Activated CD4-positive, alpha-beta T cell treated with anti-CD3 and anti-CD28 coated beads, Interleukin-2, amount 50 U/mL, for 16 hours (primary cell): ENCODE measurements at places on chromosomes 2 and 18.

- DNase-seq = no peak
These were observed 241.1 kb upstream of the LRRTM1 start for GRCh38 chr2:80545420-80546210.

DNA sequence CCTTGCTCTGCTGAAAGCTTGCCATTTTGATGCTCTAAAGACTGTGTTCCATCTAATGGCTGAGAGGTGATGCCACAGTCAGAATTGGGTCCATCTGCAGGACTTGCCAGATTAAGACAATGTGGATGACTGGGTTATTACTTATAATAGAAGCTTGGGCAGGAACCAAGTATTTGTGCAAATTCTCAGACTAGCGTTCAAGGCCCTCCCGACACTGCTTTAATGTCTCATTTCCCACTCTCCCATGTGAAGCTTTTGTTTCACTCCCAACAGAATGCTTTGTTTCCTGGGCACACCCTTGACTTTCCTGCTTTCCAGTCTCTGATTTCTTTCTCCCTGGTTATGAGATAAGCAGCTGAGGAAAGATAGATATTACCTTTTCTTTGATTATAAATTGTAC, 215.8 kb downstream of the KCNS3 start:
- no peak for DNase-seq

- peak; percentile 63 for DNase-seq
These were observed 51.4 kb downstream of the KIF5C start for GRCh38 chr2:148926291-148926961.

DNA sequence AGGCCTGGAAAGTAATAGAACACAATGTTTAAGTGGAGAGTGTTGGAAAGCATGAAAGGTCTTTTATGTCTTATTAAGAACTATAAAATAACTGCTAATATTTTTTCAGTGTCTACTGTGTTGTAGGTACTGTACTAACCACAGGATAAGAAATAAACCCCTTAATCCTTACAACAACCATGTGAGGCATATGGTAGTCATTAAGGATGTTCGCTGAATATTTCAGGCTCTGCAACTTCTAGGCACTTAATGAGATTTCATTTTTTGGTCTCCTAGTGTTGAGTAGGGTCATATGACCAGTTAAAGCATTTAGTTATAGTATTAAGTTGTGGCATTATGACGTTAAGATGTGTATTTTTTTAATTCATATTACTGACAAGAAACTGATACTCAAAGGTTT, 346.6 kb upstream of the KCNH7 start:
- no peak for DNase-seq

DNA sequence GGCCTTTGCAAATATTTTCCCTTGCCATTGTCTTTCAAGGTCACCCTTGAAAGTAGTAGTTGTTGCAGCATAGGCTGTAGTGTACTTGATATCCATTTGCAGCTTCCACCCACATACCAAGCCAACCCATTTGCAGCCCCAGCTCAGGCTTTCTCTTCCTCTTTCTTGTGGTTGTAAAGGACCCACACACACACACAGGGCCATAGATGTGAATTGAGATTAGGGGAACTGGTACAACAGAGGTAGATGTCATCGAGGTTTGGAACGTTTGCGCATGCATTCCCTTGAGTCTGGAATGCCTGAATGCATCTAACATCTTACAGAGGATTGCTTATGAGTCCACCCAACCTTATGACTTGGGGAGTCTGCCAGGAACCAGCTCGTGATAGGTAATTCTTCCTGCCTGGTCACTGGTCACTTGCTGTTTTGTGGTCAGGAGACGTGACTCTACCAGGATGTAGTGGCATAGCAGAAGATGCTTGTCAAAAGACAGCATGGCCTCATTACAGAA, 91.9 kb downstream of the MRPS9 start:
- DNase-seq = no peak

DNA sequence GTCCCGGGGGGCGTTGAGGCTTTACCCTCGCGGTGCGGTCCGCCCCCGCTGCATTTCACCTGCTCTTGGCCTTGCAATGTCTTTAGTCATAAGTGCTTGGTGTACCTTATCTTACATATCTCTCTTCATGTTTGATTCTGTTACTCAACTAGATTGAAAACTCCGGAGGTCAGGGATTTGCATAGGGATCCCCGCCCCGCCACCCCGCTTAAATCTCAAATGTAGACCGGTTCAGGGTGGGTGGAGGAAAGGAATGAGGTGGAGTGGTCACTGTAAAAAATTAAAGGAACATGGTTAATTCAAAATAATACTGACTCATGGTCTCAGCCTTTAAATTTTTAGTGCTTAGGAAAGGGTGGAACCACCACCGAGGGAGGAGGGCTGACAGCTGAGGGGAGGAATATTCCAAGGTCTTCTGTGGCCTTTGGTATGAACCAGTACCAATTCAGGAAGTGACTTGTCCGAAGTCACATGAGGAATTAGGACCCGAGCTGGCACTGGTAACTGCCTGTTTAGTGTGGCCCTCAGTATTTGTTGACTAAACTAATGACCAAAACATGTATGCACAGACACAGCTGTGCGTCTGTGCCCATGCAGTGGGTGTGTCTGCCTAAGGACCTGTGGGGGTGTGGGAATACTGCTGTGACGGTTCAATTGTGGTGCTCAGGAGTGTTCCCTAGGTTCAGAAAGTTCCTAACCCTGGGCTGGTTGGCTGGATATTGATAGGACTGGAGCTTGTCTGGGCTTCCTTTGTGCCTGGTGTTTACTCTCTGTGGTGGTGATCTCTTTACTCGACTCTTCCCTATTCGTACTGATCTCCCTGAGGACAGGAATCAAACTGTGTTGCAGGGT, 1.0 kb downstream of the PLEKHB2 start:
- DNase-seq = peak; percentile 15

- DNase-seq = no peak
These were observed 11.2 kb upstream of the PUM2 start for GRCh38 chr2:20361893-20362292.

DNA sequence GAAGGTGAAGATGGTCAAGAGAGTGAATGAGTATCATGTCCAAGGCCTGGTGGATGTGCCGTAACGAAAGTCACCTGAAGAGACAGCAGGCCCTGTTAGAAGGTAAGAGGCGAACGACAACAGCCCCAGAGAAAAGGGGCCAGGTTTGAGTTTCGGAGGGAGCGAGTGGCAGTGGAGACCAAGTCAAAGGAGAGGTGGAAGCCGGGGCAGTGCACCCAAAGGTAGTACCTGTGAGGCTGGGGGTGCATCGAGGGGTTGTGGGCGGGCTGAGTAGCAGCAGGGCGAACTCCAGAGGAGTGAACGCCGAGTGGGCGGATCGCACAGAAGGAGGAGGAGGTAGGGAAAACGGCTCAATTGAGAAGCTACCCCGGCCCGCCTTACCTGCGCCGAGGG, 358 bp downstream of the USP37 start:
- DNase-seq = no peak

- DNase-seq = no peak
These were observed 932.5 kb downstream of the DPP10 start for GRCh38 chr2:115374981-115375380.

GRCh38 chr2:180709392-180710145, 270.8 kb upstream of the UBE2E3 start:
- DNase-seq = no peak

- no peak for DNase-seq
These were observed 46.0 kb upstream of the MBP start for GRCh38 chr18:77178559-77178958.

DNA sequence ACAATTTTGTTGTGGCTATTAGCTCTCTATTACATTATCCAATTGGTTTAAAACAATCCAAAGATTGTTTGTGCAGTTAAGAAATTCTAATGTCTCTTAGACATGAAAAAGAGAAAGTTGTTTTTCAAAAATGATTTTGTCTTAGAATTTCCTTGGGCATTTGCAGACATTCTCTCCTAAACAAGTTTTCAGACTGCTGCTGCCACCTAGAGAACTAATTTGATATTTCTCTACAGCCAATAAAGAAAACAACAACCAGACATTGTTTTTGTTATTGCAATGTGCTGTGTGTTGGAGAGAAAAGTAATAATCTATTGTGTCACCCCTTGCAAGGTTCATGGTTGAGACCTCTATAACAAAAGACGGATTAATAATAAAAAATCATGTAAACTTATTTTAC, 119.0 kb upstream of the SYT4 start:
- no peak for DNase-seq
